Activated naive CD4-positive, alpha-beta T cell (primary cell): ENCODE measurements at places on chromosomes 2 and 18.

- DNase-seq: no peak
Measured at GRCh38 chr2:169928463-169928864, 101.2 kb downstream of the UBR3 start.

- no peak for DNase-seq
Measured at GRCh38 chr18:67300498-67300897, 216.0 kb downstream of the DSEL start.

GRCh38 chr2:66173645-66174044 is 261.3 kb upstream of the MEIS1 start:
- DNase-seq: no peak

DNA sequence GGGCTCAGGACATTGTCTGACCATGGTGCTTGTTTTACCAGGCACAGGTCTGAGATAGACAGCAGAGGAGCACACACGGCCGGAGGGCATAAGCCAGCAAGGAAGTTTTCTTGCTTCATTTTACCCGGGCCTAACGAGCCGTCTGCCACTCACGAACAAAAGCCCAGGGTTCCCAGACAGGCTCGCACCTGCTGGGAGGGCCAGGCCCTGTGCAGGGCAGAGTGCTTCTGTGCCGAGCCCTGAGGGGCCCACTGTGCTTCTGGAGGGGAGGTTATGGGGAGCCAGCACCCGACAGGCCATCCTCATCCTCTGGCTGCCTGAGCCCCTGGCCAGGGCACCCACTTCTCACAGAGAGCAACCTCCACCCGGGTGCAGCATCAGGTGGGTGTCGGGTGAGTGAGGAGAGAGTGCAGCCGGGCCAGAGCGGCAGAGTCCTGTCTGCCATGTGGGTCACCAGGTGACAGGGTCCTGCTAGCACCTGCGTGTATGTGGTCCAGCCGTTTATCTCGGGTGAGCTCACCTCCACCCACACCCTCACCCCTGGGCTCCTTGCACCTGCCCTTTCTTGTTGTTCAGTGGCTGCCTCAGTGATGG is 297.9 kb downstream of the NDUFA10 start:
- no peak for DNase-seq

GRCh38 chr2:1694371-1695271 is 49.7 kb downstream of the PXDN start:
- no peak for DNase-seq

DNA sequence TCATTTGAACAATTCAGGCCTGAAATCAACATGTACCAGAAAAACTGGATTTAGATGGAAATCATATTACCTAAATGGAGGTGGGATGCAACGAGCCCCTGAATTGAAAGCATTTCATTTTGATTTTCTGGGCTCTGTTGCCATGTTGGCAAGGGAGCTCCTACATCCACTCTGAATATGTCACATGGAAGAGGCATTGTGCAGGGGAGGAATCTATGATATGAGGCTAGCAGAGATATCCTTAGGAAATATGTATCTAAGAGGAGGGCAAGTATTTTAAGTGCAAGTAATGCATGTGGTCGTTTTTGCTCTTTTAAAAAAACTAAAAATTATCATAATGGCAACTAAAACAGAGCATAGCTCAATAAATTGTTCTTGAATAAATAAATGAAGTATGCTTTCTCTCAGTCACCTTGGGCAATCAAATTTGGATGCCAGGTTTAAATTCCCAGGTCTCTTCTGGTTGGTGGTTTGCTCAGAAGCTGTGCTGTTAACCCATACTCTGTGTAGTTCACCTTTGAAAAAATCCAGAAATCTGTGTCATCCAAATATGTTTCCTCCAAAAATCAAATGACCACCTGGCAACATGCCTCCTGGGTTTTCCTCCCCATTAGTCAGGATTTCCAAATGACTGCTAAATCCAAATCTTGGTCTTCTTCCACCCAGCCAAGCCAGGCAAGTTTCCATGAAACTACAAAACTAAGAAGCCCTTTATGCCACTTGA is 6.5 kb upstream of the LGALSL start:
- DNase-seq: no peak

DNA sequence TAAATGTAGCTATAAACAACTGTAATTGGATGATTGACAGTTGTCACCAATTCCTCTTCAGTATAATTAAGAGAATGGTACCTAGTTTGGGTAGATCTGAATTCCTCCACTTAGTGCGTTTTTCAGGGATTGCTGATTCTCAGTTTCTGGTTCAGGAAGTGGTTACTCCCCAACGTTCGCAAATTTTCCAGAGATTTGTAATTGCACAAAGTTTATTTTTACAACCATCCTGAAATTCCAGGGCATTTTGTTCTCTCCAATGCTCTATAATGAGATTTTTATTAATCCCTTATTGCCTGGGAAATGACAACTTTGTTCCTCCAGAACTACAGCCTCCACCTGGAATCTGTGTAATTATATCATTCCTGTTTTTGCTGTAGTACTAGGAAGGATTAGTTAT is 710.6 kb upstream of the ZEB2 start:
- DNase-seq: no peak
